ENCODE measurements at places on chromosomes 2 and 18. TPM values are rescaled to one million over a fixed set of nuclear protein-coding genes. Genes with fewer than 3 reads are reported as not detected.

SIX3 gene
- total RNA-seq: not detected

IL1RL2 gene
- total RNA-seq: 0.32 TPM

DNA sequence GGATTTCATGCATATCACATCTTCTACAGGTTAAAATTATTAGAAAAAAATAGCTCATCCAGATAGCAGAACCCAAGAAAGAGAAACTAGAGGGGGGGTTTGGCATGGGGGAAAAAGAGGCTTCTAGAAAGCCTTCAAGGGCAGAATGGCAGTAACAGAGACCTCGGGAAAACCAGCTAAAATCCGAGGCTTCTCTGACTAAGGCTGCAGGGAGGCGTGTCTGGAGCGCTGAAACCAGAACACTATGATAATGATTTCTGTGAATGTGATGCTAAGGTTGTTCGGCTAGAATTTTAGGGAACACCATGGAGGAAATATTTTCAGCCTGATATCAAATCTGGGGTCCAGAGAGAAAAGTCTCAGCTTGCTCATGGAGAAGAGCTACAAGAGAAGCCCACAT, 73.0 kb downstream of the ATP8B1 start:
- DNase-seq: no peak

DNA sequence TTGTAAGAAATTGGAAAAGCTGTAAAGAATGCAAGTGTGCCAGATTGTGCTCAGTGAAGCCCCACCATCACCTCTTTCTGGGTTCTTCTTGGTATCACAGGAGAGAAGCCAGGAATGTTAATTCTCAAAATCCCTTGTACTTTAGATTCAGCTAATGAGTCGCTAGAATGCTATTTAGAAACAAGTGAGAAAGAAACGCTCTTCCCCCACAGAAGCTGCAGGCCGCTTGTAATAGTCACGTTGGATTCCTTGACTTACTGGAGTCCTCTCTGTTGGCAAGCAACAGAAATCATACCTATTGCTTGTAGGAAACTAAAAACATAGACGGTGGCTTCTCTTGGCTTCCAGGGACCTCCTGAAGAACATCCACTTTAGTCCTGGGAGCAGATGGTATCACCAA, 375.6 kb upstream of the LRATD1 start:
- DNase-seq: no peak

All from fibroblast of villous mesenchyme (primary cell).